H54 (cell line): ENCODE measurements at places on chromosomes 4 and X.

- no peak for DNase-seq
These were observed 6.5 kb downstream of the RPL39 start for GRCh38 chrX:119784747-119785446.

- no peak for DNase-seq
These were observed 1582.4 kb downstream of the PCDH18 start for GRCh38 chr4:135949931-135950330.

DNA sequence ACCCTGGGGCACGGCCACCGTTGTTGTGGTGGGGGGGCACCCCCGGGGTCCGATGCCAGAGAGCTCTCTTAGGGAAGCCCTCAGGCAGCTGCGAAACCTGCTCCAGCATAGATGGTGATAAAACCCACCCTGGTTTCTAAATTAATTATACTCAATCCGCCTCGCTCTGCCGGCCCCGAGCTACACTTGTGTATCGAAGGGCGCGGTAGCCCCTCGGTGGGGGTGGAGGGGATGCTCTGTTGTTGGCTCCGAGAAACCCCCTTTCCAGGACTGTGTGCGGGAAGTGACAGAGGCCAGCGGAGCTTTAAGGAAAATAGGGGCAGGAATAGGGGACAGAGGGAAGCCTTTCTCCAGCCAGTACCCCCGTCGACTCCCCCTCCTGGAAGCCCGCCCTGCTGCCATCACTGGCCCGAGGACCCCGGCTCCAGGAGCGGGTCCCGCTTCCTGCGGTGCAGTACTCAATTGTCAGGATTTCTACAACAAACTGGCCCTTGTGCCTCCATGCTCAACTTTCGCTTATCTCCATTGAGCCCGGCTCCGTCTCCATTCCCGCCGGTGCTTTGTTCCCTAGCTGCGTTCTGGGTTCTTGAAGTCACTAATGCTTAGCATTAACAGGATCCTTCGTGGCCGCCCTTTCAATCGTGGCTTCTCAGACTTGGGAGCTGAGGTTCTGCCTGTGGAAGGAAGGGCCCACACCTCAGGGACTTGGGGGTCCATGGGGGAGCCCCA is 408.2 kb downstream of the BCOR start:
- DNase-seq: no peak

DNA sequence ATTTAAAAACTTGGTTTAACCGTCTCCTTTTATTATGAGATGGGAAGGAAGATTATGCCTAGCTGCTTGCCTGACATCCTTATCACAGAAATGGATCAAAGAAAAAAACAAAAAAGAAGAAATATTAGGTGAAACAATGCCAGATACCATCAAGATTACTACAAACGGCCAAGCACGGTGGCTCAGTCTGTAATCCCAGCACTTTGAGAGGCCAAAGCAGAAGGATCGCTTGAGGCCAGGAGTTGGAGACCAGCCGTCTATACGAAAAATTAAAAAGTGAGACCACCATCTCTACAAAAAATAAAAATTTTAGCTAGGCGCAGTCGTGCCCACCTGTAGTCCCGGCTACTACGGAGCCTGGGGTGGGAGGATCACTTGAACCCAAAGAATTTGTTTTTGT is 2.3 kb downstream of the FRYL start:
- no peak for DNase-seq

GRCh38 chrX:150779385-150779784 is 86.2 kb downstream of the MTMR1 start:
- DNase-seq: no peak

DNA sequence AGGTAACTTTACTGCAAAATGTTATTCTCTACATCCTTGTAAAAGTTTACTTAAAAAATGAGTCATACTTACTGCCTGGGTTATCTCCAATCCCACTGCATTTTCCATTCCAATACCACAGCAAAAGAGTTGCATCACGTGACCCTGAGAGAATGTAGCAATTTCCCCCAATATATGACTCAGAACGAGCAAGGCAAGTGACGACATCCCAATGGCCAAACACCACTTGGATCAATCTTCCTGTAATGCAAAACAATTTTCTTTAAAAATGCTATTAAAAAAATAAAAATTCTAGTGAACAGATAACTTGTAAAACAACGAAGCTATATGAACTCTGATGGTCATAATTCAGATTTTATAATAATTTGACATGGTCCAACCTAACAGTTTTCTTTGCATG is 224.3 kb downstream of the DCLK2 start:
- no peak for DNase-seq

- no peak for DNase-seq
These were observed 188.9 kb upstream of the IL1RAPL1 start for GRCh38 chrX:28398342-28398741.

GRCh38 chr4:970854-971520 is 2.4 kb downstream of the DGKQ start:
- DNase-seq: no peak

GRCh38 chrX:97763391-97763790 is 879.7 kb downstream of the RPA4 start:
- DNase-seq: no peak

- no peak for DNase-seq
These were observed 5.1 kb downstream of the CTSO start for GRCh38 chr4:155948541-155948940.

GRCh38 chr4:85147481-85148076 is 181.1 kb upstream of the WDFY3 start:
- DNase-seq: peak; percentile 2

GRCh38 chr4:2792711-2793585 is at the start of gene SH3BP2:
Gene SH3BP2, plus strand, starts transcription at chr4:2793085. Its CDS starts 27,533 bp downstream, at chr4:2820618.
- DNase-seq: peak; percentile 53

GRCh38 chrX:130330706-130331105 is 9.0 kb upstream of the SLC25A14 start:
- peak; percentile 27 for DNase-seq

- DNase-seq: no peak
These were observed 2.1 kb upstream of the CCNG2 start for GRCh38 chr4:77154761-77155499.

- DNase-seq: no peak
These were observed 130.5 kb downstream of the PPA2 start for GRCh38 chr4:105343146-105343931.

- DNase-seq: no peak
These were observed 79.6 kb upstream of the RBPJ start for GRCh38 chr4:26241179-26241578.

GRCh38 chr4:109410776-109411175 is 22.8 kb upstream of the SEC24B start:
- DNase-seq: no peak

DNA sequence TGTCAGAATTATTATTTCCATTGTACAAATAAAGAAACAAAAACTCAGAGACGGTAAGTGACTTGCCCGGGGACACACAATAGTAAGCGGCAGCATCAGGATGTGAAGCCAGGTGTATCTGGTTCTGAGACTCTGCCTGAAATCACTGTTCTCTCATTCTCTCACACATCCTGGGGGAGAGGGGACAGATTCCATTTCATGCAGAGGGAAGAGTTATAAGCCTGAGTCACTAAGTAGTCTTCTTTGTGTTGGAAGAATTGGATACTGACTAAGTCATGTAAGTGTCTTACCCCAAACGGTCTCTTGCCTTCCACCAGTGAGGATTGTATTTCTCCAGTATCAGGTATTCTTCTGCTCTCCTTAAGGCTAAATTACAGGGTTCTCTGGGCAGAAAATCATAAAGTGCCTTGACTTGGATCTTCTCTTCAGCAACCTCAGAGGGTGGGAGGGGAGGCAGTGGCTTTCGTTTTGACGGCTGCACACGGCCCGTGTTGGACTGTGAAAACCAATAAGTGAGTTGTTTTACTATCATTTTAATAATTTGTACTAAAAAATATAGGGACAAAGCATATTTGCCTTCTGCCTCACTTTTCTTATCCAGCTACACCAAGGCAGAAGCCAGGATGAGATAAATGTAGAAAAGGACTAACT is 21.9 kb downstream of the TXK start:
- no peak for DNase-seq

GRCh38 chrX:78123190-78123589 is 16.3 kb downstream of the TAF9B start:
- DNase-seq: no peak

DNA sequence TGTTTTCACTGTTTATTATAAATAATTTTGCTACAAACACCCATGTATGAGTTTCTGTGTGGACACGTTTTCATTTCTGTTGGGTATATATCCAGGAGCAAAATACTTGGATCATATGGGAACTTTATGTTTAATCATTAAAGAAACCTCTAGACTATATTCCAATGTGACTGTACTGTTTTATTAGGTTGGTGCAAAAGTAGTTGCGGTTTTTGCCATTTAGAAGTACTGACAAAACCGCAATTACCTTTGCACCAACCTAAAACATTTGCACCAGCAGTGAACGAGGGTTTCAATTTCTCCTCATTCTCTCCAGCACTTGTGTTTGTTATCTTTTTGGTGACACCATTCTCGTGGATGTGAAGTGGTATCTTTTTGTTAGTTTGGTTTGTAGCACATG is 565.0 kb downstream of the TRIML1 start:
- DNase-seq: no peak

DNA sequence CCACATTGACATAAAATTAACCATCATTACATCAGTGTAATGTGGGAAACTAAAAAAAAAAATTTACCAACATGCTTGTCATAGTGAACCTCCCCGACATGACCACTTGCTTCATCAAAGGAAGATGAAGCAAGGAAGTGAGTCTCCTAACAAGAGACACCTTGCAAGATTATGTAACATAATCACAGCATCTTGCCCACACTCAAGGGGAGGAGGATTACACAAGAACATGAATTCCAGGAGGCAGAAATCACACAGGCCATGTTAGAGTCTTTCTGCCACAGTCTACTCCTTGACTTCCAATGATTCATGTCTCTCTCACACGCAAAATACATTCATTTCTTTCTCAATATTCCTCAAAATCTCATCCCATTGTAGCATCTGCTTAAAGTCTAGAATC is 93.3 kb downstream of the AKAP4 start:
- no peak for DNase-seq

DNA sequence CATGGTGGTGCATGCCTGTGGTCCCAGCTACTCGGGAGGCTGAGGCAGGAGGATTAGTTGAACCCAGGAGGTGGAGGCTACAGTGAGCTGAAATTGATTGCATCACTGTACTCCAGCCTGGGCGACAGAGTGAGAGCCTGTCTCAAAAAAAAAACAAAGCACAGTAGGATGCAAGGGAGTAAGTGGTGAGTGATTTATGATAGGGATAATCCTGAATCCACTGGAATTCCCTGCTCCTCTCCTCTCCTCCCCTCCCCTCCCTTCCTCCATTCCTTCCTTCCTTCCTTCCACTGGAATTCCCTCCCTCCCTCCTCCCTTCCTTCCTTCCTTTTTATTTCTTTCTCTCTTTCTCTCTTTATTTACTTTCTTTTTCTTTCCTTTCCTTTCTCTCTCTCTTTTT is 40.9 kb upstream of the NKRF start:
- DNase-seq: no peak

DNA sequence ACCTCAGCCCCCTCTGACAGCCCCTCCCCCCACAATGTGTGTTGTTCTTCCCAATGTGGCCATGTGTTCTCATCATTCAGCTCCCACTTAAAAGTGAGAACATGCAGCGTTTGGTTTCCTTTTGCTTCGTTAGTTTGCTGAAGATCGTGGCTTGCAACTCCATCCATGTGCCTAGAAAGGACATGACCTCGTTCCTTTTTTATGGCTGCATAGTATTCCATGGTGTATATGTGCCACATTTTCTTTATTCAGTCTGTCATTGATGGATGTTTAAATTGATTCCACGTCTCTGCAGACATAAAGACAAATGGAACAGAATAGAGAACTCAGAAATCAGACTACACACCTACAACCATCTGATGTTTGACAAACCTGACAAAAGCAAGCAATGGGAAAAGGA is 46.0 kb downstream of the ARX start:
- no peak for DNase-seq

DNA sequence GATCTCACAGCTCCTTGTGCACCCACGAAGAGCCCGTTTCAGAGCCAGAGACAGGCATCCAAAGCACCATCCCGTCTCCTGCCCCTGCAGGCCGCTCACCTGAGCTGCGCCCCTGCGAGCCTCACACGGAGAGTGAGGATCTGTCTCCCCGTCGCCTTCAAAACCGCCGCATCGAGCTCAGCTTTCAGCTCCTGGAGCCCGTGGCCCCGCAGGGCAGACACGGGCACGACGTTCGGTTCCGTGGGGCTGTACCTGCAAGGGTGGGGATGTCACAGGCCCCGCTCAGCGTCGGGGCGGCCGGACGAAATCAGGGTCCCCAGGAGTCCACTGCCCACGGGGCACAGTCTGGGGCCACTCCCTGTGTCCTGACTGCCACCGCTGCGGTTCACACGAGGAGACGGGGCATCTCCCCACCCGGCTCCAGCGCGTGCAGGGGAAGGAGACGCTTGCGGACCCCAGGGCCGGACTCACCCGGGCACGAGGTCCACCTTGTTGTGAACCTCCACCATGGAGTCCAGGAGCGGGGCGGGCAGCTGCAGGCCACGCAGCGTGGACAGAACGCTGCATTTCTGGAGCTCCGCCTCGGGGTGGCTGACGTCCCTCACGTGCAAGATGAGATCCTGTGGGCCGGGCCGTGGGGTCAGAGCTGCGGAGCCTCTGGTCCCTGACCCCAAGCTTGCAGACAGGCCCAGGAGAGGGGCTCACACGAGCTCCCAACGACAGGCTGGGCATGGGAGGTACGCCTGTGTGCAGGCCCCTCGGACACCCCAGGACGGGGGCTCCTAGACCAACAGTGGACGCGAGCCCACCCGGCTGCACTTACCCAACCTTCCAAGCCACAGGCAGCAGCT is 11.1 kb downstream of the GTPBP6 start:
- DNase-seq: no peak

DNA sequence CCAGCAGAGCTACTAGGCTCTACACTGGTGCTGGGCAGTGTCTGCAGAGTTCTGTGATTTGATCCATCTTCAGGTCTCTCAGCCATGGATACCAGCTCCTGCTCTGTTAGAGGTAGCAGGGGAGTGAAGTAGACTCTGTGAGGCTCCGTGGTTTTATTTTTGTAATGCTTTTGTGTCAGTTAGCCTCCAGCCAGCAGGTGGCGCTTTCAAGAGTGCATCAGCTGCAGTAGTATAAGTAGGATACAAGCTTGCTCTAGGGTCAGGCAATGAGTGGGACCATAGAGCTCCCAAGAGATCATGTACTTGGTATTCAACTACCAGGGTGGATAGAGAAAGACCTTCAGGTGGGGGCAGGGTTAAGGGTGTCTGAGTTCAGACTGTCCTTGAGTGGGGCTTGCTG is 362.5 kb upstream of the TRAM1L1 start:
- DNase-seq: no peak

GRCh38 chrX:153245288-153245731 is 66.2 kb downstream of the MAGEA1 start:
- peak; percentile 6 for DNase-seq
